SK-N-SH treated with all-trans-retinoic acid at 6 μM for 48 hours (cell line): ENCODE measurements at places on chromosomes 12 and 14.

GRCh38 chr14:76250302-76250701 lies 98.6 kb downstream of the GPATCH2L start:
- ATAC-seq, result no peak

DNA sequence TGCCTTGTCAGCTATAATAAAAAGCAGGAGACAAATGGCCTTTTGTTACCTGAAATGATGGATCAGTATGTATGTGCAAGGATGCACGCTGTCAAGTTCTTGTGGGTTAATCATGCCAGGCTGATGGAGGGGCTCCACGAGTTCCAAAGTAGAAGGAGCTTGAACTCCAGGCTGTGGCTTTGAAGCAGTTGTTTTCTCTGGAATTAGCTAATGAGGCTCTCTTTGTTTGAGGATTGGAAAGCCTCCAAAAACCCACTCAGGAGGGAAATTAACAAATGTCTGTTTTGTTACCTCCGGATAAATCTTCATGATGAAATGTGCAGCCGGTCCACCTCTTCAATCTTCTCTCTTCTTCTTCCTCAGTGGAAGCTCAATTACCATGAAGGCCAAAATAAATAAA lies 605.5 kb downstream of the DIO2 start:
- no peak for ATAC-seq

GRCh38 chr12:54025499-54026405 lies 2.5 kb upstream of the HOXC6 start:
- no peak for ATAC-seq

GRCh38 chr14:101511620-101512375 lies 49.5 kb upstream of the DIO3 start:
- no peak for ATAC-seq

- no peak for ATAC-seq
Observed at GRCh38 chr14:72111911-72112310, 179.7 kb downstream of the RGS6 start.

GRCh38 chr12:94172973-94173372 lies 24.6 kb downstream of the PLXNC1 start:
- ATAC-seq, result no peak

DNA sequence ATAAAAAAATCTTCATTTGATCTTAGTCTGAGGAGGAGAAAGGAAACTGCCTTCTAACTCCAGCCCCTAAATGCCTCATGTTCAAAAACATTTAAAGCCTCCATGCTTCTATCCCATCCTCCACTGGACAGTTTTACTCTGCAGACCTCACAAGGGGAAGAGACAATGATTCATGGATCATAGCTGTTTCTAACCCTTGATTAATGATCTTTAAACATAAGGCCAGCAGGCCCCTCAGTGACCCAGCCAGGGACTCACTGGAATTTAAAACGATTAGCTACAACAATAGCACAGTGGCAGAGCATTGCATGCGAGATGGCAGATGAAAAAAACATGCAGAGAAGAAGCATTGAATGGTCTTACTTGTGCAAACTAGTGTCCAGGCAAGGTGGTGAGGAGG lies 6.0 kb downstream of the DCTN2 start:
- no peak; the same call in 1 of the 3 replicates for ATAC-seq

GRCh38 chr12:18782827-18783226 lies 44.9 kb downstream of the CAPZA3 start:
- no peak for ATAC-seq

GRCh38 chr12:120902846-120903411 lies 1.2 kb downstream of the SPPL3 start:
- peak; percentile 65 for ATAC-seq

- peak; percentile 69 for ATAC-seq
Observed at GRCh38 chr14:68111097-68111852, 291.7 kb downstream of the RAD51B start.

DNA sequence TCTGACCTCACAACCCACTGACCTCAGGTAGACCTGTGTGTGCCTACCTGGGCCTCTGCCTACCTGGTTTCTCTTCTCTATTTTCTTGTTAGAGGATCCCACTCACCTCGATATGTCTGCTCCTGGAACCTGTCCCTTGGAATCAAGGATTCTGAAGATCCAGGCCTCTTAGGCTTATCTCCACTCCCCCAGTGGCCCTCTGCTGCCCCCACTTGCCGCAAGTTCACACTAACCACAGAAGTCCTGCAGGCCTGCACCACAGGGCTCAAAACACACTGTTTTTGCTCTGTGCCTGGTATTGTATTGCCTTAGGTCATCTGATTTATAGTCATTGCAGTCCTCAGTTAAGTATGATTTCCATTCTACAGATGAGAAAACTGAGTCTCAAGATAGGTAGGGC lies 15.3 kb upstream of the NRXN3 start:
- no peak for ATAC-seq

DNA sequence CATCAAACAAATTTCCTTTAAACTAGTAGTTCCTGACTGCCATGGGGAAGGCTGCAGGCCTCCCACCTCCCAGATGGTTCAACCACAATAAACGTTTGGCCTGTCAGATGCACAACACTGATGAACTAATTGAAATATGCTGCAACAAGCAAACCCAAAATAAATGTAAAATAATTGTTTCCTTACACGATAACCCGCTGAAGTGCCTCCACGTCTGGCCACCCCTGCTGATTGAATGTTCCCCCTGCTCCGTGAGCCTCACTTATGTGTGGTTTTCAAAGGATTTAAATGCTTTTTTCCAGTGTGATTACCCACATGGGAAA lies 8.4 kb downstream of the PITPNM2 start:
- ATAC-seq, result no peak

DNA sequence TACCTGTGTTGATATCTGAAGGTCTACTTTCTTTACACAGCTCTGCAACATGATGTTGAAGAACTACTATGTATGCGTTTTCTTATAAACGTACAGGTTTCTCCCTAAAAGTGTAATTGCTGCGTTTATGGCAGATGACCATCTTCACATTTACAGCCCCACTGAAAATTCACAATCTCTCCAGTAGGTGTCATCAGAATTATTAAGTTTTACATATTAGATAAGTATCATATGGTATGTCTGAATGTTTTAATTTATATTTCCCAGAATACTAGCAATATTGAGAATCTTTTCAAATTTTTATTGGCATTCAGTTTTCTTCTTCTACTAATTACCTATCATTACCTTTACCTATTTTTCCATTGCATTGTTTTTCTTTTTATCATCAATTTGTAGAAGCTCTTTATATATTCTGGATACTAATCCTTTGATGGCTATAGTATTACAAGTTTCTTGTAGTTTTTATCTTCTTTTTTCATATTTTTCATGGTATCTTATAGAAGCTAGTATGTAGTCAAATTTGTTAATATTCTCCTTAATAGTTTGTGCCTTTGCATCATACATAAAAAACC lies 123.5 kb downstream of the CAPZA3 start:
- no peak for ATAC-seq

GRCh38 chr14:30214014-30214413 lies 286.4 kb upstream of the PRKD1 start:
- ATAC-seq, result no peak

- no peak for ATAC-seq
Observed at GRCh38 chr14:26870722-26871617, 273.1 kb upstream of the NOVA1 start.

DNA sequence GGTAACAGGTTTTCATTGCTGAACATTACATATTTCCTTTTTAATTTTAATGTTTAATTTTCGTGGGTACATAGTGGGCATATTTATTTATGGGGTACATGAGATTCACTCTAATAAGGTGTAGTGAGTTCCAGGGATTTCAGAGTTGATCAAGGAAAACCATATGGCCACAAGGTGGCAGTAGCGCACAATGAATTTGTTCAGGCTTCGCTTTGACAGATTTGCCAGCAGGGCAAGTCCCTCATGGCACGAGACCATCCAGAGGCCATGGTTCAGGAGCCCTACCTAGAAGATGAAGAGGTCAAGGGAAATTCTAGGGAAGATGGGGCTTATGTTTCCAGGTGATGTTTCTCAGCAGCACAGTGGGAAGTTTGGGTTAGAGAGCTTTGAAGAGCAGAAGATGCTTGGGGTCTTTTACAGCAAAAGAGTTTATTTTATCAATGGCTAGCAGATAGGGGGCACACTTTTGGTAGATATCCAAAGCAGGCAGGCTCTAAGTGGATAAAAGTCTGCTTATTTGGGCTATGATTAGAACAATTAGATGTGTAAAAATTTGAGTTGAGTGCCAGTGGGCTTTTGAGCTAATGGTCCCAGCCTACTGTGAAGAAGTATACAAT lies 1004.4 kb downstream of the AACS start:
- ATAC-seq, result peak; percentile 71

DNA sequence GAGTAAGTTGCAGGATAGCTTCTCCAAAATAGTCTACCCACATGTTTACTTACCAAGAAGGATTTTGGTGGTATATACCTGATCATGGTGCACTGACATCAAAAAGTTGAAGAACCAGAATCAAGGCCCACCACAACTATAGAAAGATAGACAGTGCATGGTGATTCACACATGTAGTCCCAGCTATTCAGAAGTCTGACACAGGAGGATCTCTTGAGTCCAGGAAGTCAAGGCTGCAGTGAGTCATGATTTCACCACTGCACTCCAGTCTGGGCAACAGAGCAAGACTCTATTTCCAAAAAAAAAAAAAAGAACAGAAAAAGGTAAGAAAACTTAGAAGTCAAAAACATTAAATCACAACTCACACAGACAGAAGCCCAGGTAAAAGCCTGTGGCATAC lies 422.2 kb upstream of the FOXG1 start:
- no peak for ATAC-seq

DNA sequence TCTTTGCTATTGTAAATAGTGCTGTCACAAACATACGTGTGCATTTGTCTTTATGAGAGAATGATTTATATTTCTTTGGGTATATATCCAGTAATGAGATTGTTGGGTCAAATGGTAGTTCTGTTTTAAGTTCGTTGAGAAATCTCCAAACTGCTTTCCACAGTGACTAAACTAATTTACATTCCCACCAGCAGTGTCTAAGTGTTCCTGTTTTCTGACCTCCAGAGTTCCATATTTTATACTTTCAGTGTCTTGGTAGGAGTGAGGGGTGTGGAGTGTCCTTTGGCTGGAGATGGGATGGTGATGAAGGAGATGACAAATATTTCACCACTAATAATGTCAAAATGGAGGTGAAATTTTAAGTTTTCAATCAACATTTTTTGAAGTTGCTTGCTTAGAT lies 86.4 kb downstream of the DACT1 start:
- no peak for ATAC-seq

DNA sequence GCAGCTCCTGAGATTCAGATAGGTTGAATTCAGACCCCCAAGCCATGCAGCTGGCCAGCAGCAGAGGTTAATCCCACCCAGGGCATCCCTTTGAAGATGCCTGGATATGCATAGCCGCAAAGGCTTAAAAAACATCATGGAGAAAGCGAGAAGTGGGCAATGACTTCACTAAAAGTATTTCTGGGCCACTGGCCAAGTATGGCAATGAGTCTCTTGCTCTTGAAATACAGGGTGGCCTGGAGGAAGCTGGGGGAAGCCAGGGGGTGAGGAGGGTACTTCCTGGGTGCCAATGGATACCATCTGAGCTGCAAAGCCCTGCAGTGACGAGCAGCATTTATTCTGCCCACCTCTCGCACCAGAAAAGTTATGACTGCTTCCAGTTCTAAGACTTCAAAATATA lies 539.3 kb upstream of the TBX3 start:
- ATAC-seq, result peak; percentile 75

DNA sequence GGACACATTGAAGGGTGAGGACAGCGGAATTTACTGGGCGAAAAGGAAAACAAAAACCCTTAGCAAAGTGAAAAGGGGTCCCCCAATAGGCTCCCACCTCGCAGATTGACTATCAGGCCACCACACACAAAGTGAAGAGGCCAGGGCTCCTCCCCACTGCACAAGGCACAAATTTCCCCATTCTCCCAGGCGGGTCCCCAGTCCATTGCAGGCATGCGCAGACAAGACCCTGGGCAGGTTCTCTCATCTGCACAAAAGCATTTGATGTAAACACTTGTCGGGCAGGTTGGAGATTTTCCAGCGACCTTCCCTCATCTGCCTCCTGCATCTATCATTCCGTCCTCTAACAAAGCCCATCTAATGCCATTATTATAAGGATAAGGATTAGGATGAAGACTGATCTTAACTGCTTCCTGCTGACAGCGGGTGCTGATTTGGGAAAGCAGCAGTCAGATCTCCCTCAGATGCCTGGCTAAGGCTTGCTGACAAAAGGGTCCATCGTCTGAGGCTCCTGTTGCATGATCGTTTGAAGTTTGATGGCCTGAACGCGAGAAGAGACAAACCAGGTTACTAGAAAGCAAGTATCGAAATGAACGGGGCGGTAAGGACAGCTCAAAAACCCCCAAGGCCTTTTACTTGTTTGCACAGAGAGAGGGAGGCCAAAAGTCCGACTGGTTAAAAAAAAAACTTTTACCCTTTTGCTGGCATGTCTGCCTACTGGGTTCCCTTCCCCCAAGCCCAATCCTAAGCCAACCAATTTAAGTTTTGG lies 14.4 kb downstream of the ASCL4 start:
- ATAC-seq, result no peak

- no peak for ATAC-seq
Observed at GRCh38 chr12:53623548-53624385, 2.4 kb downstream of the ATF7 start.

DNA sequence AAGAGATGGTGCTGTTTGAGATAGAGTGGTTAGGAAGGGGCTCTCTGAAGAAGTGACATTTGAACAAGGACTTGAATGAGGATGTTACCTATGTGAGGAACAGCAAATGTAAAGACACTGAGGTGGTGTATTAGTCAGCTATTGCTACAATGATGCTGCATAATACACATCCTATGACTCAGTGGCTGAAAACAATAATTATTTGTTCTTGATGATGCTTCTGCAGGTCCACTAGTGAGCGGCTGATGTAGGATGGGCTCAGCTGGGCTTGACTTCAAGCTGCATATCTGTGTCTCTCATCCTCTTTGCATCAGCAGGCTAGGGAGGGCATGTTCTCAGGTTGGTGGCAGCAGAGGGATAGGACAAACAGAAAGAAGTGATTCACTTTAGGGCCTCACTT lies 21.4 kb upstream of the CLMN start:
- ATAC-seq, result no peak

DNA sequence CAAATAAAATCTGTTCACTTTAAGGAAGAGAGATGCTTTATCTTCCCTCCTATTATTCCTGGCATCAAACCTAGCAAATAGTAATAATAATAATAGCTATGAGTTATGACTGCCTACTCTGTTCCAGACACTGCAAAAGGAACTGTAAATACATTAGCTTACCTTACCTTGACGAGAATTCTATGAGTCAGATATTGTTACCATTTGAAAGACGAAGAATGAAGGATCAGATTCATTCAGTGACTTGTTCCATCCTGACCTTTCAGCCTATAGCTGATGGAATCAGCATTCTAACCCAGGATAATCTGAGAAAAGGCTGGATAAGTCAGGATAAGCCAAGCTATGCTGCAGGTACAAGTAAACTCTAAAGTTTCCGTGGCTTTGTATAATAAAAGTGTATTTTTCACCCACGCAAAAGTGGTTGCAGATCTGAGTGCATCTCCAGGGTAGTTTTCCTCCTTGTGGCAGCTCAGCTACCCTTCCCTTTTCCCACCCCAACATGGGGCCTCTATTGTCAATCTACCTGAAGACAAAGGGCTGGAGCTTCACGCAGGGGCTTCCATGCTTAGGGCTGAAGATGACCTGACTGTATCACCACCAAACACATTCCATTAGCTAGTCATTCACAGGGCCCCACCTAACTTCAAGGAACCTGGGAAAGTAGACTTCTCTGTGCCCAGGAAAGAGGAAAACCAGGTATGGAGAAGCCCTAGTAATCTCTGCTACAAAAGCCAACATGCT lies 57.2 kb upstream of the CCND2 start:
- no peak for ATAC-seq
